ENCODE measurements at places on chromosomes 12 and 14.

- no peak for DNase-seq
Measured at GRCh38 chr14:84929086-84929485, 600.9 kb upstream of the FLRT2 start.

DNA sequence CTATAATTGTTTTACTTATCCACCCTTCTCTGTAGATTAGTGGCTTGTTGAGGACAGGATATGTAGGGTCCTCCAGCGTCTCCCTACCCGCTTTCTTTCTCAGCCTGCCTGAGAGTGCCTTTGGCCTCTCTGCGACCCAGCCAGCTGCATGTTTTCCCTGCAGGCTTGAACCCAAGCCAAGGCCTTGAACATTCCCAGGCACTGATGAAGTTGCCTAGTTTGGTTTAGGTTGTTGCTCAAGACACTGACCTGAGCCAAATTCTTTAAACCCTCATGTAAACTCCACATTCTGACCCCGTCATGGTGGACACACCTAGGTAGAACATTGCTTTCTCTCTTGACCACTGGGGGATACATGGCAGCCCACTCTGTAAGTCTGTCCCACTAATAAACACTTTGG is 33.4 kb upstream of the TXNRD1 start:
- DNase-seq: no peak

GRCh38 chr12:107594995-107595394 is 90.6 kb upstream of the PWP1 start:
- DNase-seq: no peak

DNA sequence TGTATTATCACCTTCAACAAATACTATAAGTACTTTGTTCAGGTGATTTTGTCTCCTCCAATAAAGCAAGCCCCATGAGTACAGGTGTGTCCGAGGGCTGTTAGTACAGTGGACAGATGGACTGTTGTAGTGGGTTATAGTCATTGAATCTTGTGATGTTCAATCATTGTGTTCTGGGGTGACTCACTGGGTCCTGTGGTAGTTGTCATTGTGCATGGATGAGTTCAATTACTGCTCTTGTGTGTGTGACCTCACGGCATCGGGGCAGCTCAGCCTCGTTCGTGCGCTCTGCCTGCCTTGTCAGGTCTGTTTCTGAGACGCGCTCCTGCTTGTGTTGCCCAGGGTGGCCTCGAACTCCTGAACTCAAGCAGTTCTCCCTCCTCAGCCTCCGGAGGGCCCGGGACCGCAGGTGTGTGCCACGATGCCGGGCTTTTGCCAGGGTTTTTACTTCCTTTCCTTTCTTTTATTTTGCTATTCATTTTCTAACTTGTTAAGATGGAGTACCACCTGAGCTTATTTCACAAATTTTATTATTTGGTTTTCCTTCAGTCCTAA is 72.2 kb downstream of the DDX51 start:
- no peak for DNase-seq

GRCh38 chr12:61011767-61012423 is 1248.3 kb upstream of the USP15 start:
- no peak for DNase-seq

DNA sequence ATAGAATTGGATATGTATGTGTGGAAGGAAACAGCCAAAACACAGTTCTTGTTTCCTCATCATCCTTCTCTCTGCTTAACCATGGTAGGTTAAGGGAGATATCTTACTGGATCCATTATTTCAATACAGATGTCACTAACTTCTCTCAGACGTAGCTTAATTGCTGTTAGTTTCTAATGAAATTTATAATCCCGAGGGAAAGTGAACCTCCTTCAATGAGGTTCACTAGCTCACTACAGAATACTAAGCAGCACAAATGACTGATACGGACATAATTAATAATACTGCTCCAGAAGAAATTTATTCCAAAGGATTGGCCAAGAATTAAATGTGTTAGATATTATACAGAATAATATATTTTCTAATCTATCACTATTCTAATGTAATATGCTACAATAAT is 28.6 kb upstream of the PTPRO start:
- DNase-seq: no peak

- no peak for DNase-seq
Measured at GRCh38 chr12:4701395-4702190, 18.6 kb upstream of the GALNT8 start.

GRCh38 chr12:6052940-6053329 is 71.5 kb downstream of the VWF start:
- no peak for DNase-seq
